D721Med (cell line): ENCODE measurements at places on chromosomes 2 and 18.

DNA sequence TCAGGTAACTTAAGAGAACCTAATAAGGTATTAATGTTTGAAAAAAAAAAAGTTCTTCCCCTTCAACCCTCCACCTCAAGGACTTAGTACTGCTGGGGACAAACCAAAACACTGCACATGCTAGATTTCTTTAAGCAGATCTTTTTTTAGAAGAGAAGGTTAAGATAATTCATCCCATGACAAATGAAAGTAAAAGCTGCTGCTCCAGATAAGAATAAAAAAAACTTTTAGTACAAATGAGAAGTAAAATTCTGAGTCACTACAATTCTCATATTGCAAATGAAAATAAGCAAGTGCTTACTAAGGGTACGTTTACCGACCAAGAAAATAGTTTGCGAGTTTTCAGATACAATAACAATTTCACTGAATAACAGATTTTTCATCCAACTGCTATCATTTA lies 8.9 kb downstream of the STAM2 start:
- DNase-seq: no peak

DNA sequence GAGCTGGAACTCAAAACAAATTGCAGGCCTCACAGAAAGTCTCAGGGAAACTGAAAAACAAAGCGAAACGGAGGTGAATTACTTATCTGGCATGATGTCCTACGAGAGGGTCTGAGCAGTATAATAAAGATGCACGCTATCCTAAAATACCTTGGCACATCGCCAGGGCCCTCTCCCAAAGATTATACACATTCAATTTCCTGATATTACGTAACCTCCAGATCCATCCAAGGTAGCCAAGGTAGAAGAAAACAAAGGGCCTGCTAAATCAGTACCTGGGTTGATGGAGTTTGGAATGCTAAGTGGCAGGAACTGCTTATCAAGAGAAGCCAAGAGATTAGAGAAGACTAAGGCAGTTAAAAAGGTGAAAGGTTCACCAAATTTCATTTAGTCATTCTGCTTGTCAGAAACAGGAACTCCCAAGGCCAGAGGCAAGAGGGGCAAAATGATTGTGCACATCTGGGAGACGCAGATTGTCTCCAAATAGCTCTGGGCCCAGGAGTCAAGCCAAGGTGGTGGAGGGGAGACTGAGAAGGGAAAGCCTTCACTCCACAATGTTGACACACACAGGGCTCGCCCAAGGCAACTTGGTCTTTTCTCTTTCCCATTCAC lies 236.8 kb upstream of the ATP5MC3 start:
- DNase-seq: no peak

DNA sequence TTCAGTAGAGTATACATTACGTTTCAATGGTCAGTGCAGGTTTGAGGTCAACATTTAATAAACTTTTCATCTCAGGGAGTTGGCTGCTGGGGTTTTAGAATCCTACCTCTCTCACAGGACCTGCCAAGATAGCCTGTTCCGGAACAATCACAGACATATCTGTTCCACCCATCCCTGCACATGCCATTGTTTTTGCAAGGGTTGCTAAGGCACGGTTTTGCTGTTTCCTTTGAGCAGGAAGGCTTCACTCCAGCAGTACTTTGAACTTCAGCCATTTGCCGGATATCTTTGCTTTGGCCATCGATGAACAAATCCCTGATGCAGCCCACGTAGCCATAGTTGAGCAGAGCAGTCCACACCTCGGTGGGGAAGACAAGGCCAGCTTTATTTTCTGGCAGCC lies 493.8 kb downstream of the NRXN1 start:
- no peak for DNase-seq

DNA sequence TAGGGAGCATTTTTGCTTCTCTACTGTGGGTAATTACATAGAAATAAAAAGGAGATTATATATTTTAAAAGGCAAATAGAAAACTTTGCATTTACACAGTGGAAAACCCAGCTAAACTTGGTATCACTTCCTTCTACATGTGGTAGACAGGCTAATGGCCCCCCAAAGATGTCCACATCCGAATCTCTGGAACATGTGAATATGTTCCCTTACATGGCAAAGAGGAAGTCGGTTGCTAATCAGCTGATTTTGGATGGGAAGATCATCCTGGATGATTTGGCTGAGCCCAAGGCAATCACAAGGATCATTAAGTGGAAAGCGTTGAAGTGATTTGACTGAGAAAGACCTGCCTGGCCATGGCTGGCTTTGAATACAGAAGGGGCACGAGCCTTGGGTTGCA lies 26.2 kb downstream of the CREG2 start:
- DNase-seq: no peak

GRCh38 chr18:79484661-79485621 lies 89.2 kb downstream of the NFATC1 start:
- no peak for DNase-seq

- DNase-seq: no peak
Measured at GRCh38 chr2:222270396-222270795, 28.4 kb downstream of the PAX3 start.

DNA sequence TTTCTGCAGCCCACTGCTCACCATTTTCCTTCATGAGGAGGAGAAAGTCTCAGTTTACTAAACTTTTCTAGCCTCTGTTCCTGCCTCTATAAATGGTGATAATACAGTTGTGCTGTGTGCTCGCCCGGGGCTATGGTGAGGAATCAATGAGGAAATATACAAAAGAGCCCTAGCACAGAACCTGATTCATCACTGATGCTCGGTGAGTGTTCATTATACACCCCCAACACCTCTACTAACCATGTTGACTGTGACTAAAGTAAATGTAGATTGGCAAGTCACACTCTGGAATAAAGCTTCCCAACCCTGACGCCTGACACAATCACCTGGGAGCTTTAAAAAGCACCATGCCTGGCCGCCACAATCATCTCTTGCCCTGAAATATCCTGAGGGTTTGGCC lies 118.8 kb upstream of the CYP1B1 start:
- DNase-seq: no peak

- DNase-seq: no peak
Measured at GRCh38 chr2:101398116-101398821, 11.0 kb upstream of the CREG2 start.

- DNase-seq: no peak
Measured at GRCh38 chr2:229910832-229911412, 10.9 kb downstream of the TRIP12 start.

GRCh38 chr18:41618147-41618546 lies 336.9 kb upstream of the PIK3C3 start:
- no peak for DNase-seq

DNA sequence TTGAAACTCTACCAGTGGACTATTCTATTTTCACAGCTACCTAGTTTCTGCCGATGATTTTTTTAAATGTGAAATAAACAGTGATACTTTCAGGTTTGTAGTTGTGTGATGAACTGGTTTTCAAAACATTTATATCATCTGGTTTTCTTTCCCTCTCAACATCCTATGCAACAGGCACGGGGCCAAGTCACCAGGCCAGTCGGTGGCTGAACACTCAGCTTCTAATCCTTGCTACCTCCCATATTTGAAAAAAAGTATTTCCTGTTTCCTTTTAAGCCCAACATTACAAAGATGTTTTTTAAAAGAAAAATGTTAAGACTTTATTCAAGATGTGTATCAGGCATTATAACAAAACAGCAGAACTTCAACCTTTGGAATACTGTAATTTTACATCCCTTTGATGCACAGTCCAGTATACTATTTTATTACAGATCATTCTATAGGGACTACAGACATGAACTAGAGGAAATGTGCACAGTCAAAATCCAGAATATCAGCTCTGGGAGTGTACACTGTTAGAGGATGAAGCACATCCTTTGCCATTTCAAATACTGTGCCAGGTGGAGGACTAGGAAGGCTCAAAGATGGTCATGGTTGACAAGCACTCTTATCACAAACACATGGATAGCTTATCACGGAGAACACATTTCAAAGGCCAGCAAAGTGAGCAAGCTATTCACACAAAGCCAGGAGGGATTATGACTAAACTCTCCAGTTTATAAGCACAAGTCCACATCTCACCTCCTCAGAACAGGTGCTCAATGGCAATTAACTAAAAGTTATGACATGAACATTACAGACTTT lies 14.6 kb downstream of the MRPL35 start:
- DNase-seq: no peak

GRCh38 chr2:66283787-66284186 lies 151.1 kb upstream of the MEIS1 start:
- no peak for DNase-seq

GRCh38 chr2:69993708-69994107 lies 32.3 kb upstream of the ASPRV1 start:
- no peak for DNase-seq

GRCh38 chr2:120597595-120598193 lies 138.0 kb upstream of the GLI2 start:
- DNase-seq: no peak

DNA sequence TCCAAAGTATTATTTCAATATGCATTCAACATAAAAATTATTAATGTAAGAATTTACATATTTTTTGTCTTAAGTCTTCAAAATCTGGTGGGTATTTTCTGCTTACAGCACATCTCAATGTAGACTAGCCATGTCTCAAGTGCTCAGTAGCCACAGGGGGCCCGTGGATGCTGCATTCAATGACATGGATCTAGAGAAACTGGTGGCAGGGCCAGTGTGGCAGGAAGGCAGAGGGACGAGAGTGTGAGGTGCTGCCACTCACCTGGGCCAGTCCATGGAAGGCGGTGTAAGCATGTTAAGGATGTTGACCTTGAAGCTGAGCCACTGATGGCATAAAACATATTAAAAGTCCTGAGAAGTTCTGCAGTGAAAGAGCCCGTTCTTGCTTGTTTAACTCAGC lies 6.2 kb upstream of the LIPG start:
- DNase-seq: no peak

GRCh38 chr2:181311837-181312236 lies 145.3 kb upstream of the ITGA4 start:
- DNase-seq: no peak

- DNase-seq: no peak
Measured at GRCh38 chr2:42767899-42768705, 4.2 kb upstream of the OXER1 start.
